Panc1 (cell line): ENCODE measurements at places on chromosomes 7 and 10. TPM values are rescaled to one million over a fixed set of nuclear protein-coding genes. Genes with fewer than 3 reads are reported as not detected.

DNA sequence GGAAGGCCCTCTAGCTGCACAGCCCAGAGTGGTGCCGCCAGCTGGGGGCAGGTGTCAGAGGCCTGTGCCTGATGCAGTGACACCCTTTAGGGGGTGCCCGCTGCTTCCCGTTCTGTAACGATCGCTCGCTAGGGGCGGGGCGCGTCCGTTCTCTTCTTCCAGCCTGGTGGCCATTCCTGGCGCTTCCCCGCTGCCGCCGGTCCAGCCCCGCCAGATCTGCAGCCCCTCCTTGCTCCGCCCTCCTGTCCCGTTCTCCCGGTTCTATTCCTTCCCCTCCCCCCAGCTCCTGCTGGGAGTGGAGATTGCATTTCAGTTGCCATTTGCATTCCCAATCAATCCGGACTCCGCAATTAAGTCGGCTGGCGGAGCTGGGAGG lies 39.2 kb downstream of the AGAP3 start:
- H3K36me3 ChIP-seq: no peaks in the 10 kb centered on the region
- no peaks in the 10 kb centered on the region for H3K27me3 ChIP-seq
- no peak overlapping the region for H3K4me3 ChIP-seq

- H3K27me3 ChIP-seq: peaks cover 18% of the 10 kb centered on the region
- no peak overlapping the region for H3K27ac ChIP-seq
- H3K4me3 ChIP-seq: no peak overlapping the region
- H3K4me1 ChIP-seq: no peaks in the 10 kb centered on the region
- DNase-seq: no peak
- no peaks in the 10 kb centered on the region for H3K36me3 ChIP-seq
Measured at GRCh38 chr10:78362406-78363022, 328.9 kb downstream of the RPS24 start.

- H3K36me3 ChIP-seq: peaks cover 55% of the 10 kb centered on the region
Measured at GRCh38 chr10:32901815-32902214, 56.2 kb downstream of the ITGB1 start.

DNA sequence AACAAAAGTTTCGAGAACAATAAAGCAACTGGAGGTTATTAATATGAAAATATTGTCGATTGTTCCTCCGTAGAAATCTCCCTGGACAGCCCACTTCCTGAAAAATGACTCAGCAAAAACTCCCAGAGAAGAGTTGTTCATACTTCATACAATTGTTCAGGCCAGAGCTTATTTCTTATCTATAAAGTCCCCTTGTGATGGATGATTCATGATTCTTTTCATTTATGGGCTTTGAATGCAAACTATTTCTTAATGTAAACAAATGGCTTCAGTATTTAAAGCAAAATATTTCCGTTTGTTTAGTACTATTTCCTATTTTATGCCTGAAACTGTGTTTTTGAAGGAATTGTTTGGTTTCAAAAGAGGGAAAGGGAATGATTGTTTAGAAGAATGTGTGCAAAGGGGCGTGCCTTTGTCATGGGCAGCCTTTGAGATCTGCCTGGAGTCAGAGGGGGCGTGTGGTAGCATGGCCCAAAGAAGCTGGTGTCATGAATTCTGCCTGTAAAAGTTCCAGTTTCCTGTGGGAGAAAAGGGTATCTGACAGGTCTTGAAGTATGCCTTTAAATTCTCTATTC lies 26.2 kb upstream of the EXOC6 start:
- no peaks in the 10 kb centered on the region for H3K4me1 ChIP-seq
- no peaks in the 10 kb centered on the region for H3K36me3 ChIP-seq
- DNase-seq: no peak
- H3K27me3 ChIP-seq: peaks cover 3% of the 10 kb centered on the region; the same call in 1 of the 2 replicates

- no peaks in the 10 kb centered on the region for H3K36me3 ChIP-seq
- H3K4me1 ChIP-seq: peaks cover 60% of the 10 kb centered on the region
- H3K27me3 ChIP-seq: no peaks in the 10 kb centered on the region
- no peak overlapping the region for H3K4me3 ChIP-seq
- H3K27ac ChIP-seq: peak overlapping the region; percentile 60
- DNase-seq: no peak
Measured at GRCh38 chr7:36182854-36183604, 30.0 kb downstream of the EEPD1 start.

DNA sequence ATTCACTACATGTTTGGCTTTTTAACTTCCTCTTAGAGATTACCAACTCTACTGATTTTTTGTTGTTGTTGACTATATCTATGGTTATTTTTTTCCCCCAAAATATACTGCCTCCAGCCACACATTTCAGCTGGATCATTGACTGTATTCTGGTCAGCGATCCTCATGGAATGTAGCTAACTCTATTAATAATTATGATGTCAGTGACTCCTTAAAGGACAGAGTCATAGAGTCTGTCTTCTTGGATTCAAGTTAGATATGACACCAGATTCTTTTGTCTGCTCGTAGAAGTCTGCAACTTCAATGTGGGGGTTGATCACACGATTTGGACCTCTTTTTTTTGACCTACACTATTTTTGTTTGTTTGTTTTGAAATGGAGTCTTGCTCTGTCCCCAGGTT lies 33.2 kb downstream of the UBN2 start:
- no peak overlapping the region for H3K27ac ChIP-seq
- H3K36me3 ChIP-seq: no peaks in the 10 kb centered on the region; the same call in 1 of the 2 replicates
- no peaks in the 10 kb centered on the region for H3K27me3 ChIP-seq
- H3K4me1 ChIP-seq: no peaks in the 10 kb centered on the region

DNA sequence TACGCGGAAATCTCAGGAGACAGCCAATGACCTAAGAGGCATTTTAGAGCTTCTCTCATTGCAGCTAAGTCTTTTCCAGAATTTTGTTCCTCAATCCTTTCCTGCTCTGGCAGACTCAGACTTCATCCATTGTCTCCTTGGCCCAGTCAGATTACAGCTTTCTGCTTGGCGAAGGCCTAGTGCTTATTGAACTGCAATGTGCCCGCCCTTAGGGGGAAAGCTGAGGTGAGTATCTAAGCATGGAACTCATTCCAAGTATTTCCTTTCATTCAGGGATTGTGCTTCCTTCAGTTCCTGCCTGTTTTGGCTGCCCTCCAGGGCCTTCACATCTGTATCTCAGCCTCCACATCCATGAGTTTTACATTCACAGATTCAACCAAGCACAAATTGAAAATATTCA lies 37.5 kb downstream of the PRLHR start:
- H3K27ac ChIP-seq: no peak overlapping the region
- no peak overlapping the region for H3K4me3 ChIP-seq
- H3K4me1 ChIP-seq: no peaks in the 10 kb centered on the region
- no peak for DNase-seq
- peaks cover 41% of the 10 kb centered on the region for H3K27me3 ChIP-seq
- H3K36me3 ChIP-seq: no peaks in the 10 kb centered on the region; the same call in 1 of the 2 replicates

DNA sequence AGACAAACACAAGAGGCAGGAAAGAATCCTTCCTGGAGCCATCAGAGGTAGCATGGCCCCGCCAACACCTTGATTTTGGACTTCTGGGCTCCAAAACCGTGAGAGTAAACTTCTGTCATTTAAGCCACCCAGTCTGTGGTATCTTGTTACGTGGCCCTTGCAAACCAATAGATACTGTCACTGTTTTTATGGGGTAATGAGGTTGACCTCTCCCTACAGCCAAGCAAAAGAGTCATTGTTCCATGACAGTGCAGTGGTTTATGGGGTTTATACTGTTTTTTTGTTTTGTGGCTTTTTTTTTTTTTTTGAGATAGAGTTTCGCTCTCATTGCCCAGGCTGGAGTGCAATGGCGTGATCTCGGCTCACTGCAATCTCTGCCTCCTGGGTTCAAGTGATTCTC lies 32.8 kb downstream of the KIAA1549 start:
- H3K36me3 ChIP-seq: no peaks in the 10 kb centered on the region
- H3K4me3 ChIP-seq: no peak overlapping the region
- no peak for DNase-seq
- H3K27ac ChIP-seq: no peak overlapping the region

- no peak overlapping the region for H3K27ac ChIP-seq
- no peaks in the 10 kb centered on the region for H3K36me3 ChIP-seq
- H3K27me3 ChIP-seq: no peaks in the 10 kb centered on the region
- no peak overlapping the region for H3K4me3 ChIP-seq
Measured at GRCh38 chr7:30879139-30880124, 32.2 kb upstream of the AQP1 start.

- no peaks in the 10 kb centered on the region; the same call in 1 of the 2 replicates for H3K36me3 ChIP-seq
- DNase-seq: no peak
- H3K27ac ChIP-seq: peak overlapping the region; percentile 100
- no peaks in the 10 kb centered on the region for H3K27me3 ChIP-seq
- no peak overlapping the region for H3K4me3 ChIP-seq
- H3K4me1 ChIP-seq: peaks cover 83% of the 10 kb centered on the region
Measured at GRCh38 chr10:72170263-72170662, 45.5 kb upstream of the ANAPC16 start.

- no peak for DNase-seq
- no peaks in the 10 kb centered on the region for H3K27me3 ChIP-seq
- no peak overlapping the region for H3K27ac ChIP-seq
- no peaks in the 10 kb centered on the region for H3K36me3 ChIP-seq
Measured at GRCh38 chr7:496528-497295, 22.9 kb downstream of the PDGFA start.

DNA sequence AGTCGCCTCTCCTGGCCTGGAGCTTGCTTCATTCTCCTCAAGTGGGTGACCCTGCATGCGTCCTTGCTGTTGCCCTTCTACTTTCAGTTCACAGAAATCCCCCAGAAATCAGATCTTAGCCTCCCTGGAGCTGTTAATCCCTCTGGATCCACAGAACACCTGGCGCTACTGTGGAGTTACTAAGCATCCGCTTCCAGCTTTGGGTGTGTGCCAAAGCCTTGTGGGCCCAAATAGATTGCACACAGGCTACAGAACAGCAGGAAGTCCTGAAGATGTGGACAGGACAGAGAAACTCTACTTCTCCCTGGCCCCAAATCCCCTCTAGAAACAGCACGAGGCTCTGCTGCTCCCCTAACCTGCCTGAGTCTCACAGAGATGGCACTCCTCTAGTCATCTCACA lies 36.6 kb upstream of the PDLIM1 start:
- no peak overlapping the region for H3K27ac ChIP-seq
- H3K27me3 ChIP-seq: no peaks in the 10 kb centered on the region
- no peaks in the 10 kb centered on the region for H3K36me3 ChIP-seq
- no peak overlapping the region for H3K4me3 ChIP-seq
- no peak for DNase-seq

DNA sequence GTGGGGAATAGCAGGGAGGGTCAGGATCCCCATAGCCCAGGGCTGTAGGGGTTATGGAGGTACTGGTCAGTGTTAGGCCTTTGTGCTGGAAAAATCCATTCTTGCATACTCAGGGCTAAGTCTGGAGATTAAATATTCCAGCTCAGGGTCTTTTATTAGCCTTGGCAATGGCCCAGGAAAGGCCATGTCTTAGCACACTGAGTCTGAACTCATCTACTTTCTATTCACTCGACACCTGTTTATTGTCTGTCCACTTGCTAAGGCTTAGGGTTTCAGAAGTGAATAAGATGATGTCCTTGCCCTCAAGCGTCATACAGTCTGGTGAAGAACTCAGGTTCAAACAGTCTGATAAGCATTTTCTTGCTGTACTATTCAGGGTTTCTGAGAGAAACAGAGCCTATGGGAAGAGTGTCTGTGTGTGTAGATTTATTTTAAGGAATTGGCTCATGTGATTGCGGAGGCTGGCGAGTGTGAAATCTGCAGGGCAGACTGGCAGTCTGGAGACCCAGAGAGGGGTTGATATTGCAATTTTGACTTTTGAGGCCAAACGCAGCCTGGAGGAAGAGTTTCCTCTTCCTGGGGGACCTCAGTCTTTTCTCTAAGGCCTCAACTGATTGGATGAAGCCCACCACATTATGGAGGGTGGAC lies 135.8 kb downstream of the RAMP3 start:
- H3K4me3 ChIP-seq: no peak overlapping the region
- H3K27me3 ChIP-seq: no peaks in the 10 kb centered on the region
- H3K4me1 ChIP-seq: no peaks in the 10 kb centered on the region
- H3K36me3 ChIP-seq: no peaks in the 10 kb centered on the region

- no peak for DNase-seq
- no peak overlapping the region for H3K4me3 ChIP-seq
- H3K27ac ChIP-seq: no peak overlapping the region
- H3K36me3 ChIP-seq: no peaks in the 10 kb centered on the region
- peaks cover 5% of the 10 kb centered on the region; the same call in 1 of the 2 replicates for H3K27me3 ChIP-seq
- H3K4me1 ChIP-seq: no peaks in the 10 kb centered on the region
Measured at GRCh38 chr7:108203537-108203936, 73.4 kb upstream of the LAMB4 start.

GRCh38 chr10:129788215-129788614 lies 175.9 kb downstream of the EBF3 start:
- no peaks in the 10 kb centered on the region for H3K36me3 ChIP-seq
- H3K4me3 ChIP-seq: no peak overlapping the region
- H3K27me3 ChIP-seq: no peaks in the 10 kb centered on the region
- no peak for DNase-seq
- H3K27ac ChIP-seq: no peak overlapping the region

GRCh38 chr7:105022458-105022857 lies 8.5 kb downstream of the KMT2E start:
- no peaks in the 10 kb centered on the region for H3K27me3 ChIP-seq
- H3K27ac ChIP-seq: no peak overlapping the region
- H3K36me3 ChIP-seq: no peaks in the 10 kb centered on the region; the same call in 1 of the 2 replicates
- no peak overlapping the region for H3K4me3 ChIP-seq
- no peak for DNase-seq
- peaks cover 43% of the 10 kb centered on the region for H3K4me1 ChIP-seq

GRCh38 chr7:33926535-33926934 lies 21.2 kb downstream of the BMPER start:
- H3K4me3 ChIP-seq: no peak overlapping the region
- peaks cover 28% of the 10 kb centered on the region for H3K27me3 ChIP-seq
- no peak overlapping the region for H3K27ac ChIP-seq
- DNase-seq: no peak
- no peaks in the 10 kb centered on the region for H3K4me1 ChIP-seq
- H3K36me3 ChIP-seq: no peaks in the 10 kb centered on the region

CLDN3 gene
- total RNA-seq: 16.8 TPM

OPN4 gene
- not detected for total RNA-seq

CLDN4 gene
- 295 TPM for total RNA-seq

CLRN3 gene
- not detected for total RNA-seq
